ENCODE measurements at places on chromosomes 16 and 17.
A peak's percentile ranks its signal among the peaks of the same experiment; 100 is the strongest.

- no peak for DNase-seq
Measured at GRCh38 chr17:77597418-77598240, 360.9 kb upstream of the TNRC6C start.

DNA sequence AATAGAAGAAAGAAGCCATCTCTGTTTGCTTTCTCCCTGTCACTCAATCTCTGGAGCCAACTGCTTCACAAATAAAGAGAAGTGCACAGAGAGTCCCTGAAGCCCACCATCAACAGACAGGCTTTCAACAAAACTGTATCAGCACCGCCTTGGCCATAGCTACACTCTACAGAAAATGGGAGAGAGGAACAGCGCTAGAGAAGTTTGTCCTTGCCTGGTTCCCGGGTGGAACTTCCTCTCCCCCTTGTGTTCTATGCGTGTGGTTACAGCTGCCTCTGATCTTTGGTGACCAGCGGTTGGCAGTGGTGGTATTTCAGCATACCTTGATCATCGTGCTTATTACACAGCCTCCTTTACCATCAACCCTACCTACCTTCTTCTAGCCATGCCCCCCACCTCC lies 91.4 kb upstream of the CCL2 start:
- DNase-seq: no peak

DNA sequence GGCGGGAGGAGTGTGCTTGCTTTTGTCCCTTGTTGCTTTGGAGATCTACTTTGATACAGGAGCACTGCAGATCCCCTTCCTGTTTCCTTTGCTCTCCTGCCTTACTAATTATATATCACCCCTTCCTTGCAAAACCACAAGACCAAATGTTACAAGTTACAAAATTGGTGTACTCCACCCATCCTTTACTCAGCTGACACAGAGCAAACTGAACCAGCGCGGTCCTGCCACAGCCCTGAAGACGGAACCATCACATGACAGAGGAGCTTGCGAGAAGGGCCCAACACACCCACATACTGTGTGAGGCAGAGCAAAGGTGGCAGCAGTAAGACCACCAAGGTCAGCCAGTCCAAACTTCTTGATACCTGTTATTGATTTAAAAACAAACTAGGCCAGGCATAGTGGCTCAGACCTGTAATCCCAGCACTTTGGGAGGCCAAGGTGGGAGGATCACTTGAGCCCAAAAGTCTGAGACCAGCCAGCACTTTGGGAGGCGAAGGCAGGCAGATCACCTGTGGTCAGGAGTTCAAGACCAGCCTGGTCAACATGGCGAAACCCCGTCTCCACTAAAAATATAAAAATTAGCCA lies 33.2 kb downstream of the CYTH1 start:
- DNase-seq: peak; percentile 41

DNA sequence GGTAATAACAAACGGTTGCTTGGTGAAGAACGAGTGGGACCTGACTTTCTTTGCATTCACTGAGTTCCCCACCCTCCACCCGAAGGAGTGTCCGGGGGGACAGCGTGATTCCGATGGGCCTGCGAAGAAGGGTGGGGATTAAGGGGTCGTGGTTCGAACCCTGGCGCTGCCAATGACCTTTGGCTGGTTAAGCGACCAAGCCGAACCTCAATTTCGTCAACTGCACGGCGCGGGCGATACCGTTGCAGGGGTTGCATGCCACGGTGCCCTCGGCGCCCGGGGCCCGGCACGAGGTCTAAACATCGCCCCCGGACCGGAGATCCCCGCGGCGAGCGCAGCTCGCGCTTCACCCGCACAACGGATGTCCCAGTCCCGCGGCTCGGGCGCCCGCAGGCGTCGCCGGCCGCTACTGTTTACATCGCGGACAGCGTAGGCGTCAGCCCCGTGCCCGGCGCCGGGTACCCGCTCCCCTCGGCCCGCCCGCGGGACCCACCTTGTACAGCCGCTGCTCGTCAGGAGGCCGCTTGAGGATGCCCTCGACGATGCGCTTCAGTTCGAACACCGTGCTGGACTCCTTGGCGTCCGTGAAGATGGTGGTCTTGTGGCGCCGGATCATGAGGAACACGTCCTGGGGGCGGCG lies 460 bp downstream of the ELOB start:
- peak; percentile 41 for DNase-seq

- no peak for DNase-seq
Measured at GRCh38 chr16:27322858-27323780, 9.3 kb downstream of the IL4R start.

- DNase-seq: no peak
Measured at GRCh38 chr17:58272367-58273280, 8.1 kb downstream of the MPO start.

GRCh38 chr17:9446528-9446927 lies 129.1 kb downstream of the STX8 start:
- no peak for DNase-seq

DNA sequence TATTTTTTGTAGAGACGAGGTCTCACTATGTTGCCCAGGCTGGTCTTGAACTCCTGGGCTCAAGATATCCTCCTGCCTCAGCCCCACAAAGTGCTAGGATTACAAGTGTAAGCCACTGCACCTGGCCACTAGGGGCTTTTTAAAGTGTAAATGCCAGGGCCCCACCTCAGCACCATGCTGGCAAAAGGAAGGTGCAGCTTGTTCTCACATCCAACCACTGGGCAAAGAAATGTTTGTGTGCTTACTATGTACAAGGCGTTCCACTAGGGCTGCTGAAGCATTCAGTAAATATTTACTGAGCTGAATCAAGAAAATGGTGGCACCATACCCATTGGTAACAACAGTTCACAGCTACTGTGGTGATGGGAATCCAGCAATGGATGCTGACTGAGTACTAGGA lies 22.6 kb downstream of the COG1 start:
- no peak for DNase-seq

DNA sequence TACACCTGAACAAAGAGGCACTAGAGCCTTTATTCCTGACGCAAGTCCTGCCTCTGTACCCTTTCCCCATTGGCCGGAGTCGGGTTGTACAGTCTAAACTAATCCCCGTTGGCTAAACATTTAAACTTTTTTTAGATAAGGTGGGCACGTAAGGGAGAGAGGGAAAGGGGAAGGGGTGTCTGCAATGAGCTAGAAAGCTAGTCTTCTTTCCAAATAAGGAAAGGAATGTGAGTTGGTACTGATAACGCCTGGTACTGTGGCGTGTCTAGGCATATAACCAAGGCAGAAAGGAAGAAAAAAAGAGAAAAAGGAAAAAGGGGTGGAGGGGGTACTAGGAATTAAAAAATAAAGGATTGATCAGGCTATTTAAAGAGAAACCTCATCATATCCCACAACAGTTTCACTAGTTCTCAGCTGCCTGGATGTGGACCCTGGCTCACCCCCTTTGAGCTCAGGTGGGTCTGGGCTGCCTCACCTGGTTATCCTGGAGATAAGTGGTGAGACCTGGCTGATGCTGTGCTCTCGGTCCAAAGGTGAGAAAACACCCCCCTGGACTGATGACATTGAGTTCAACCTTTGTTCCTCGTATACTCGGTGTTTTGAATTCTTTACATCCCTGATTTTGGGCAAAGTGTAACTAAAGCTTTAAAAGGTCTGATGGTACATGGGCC lies 90.9 kb upstream of the EEF2KMT start:
- no peak for DNase-seq

GRCh38 chr17:27808628-27809027 lies 8.3 kb upstream of the NOS2 start:
- no peak for DNase-seq

DNA sequence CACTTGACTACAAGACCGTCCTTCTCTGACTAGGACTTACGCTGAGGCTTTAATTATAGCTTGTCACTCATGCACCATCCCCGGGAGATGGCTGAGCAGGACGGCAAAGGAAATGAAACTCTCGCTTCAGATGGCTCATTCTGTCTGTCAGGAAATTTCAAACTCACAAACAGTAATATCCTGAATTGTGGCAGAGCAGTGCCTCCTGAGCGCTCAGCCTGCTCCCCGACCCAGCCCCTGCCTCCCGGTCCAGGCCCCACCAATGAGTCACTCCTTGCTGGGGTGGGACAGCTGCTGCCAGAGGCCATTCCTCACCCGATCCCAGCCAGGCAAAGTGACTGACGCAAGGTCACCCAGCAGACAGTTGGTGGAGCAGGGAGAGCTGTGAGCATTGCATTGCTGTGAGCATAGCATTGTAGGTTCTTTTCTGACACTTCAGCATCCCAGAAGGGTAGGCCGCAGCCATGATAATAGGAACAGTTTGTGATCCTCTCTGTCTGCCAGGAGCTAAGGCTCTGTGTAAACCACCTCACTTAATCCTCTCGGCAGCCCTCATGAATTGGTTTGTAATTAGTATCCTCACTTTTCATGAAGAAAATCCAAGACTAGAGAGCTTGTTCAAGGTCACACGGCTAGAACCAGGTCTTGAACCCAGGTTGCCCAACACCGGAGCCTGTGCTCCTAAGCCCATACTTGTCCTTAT lies 20.9 kb downstream of the CCDC182 start:
- DNase-seq: no peak

DNA sequence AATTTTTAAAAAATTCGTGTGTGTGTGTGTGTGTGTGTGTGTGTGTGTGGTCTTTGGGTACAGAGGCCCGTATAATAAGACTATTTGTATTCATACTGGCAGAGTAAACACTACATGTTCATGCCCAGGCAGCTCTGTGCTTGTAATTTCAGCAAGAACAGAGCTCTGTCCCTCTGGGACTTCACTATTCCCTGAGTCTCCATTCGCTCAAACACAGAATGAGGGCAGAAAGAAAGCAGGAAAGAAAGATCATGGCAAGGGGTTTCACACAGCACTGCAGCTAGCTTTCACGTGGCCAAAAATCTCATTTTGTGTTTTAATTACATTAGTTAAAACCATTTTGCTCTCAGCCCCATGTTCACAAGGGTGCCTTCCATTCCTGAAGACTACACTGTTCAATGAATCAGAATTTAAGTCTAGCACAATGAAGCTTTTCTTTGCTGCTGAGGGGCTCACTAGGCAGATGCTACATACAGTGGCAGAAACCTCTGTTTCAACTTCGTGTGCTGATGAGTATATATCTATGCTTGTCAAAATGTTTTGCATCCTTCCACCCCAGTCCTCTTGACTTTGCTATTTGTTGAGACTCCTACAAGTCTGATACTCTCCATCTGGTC lies 198.4 kb upstream of the C17orf78 start:
- no peak for DNase-seq

DNA sequence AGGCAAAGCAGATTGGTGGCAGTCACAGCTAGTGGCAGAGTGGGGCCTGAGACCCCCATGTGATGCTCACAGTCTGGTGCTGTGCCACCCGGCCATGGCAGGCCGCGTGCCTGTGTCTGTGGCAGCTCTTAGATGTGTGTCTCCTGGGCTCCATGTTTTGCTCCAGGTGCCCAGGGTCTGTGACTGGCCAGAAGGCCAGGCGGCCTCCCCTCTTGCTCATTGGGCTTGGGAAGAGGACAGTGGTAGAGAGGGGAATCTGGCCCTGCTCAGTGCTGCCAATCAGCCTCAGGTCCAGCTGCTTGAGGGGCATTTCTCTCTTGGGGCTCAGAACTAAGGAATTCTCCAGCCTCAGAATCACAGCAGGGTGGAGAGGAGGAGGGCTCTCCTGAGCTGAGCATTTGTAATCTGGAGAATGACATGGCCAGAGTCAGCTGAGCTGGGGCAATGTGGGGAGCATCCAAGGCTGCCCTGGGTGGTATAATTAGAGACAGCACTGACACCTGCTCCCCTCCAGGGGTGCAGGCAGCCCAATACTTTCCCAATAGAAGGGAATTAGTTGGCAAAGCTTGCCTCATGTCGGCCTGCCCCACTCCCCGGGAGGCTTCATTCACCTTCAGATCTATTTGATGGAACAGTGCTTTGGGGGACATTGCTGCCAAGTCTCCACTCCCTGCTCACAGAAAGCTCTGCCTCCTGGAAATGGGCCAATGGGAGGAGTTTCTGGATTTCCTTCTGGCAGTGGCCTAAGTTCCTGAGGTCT lies 2.7 kb upstream of the LASP1NB start:
- no peak for DNase-seq

GRCh38 chr17:15947271-15947670 lies 2.3 kb downstream of the ADORA2B start:
- no peak for DNase-seq

DNA sequence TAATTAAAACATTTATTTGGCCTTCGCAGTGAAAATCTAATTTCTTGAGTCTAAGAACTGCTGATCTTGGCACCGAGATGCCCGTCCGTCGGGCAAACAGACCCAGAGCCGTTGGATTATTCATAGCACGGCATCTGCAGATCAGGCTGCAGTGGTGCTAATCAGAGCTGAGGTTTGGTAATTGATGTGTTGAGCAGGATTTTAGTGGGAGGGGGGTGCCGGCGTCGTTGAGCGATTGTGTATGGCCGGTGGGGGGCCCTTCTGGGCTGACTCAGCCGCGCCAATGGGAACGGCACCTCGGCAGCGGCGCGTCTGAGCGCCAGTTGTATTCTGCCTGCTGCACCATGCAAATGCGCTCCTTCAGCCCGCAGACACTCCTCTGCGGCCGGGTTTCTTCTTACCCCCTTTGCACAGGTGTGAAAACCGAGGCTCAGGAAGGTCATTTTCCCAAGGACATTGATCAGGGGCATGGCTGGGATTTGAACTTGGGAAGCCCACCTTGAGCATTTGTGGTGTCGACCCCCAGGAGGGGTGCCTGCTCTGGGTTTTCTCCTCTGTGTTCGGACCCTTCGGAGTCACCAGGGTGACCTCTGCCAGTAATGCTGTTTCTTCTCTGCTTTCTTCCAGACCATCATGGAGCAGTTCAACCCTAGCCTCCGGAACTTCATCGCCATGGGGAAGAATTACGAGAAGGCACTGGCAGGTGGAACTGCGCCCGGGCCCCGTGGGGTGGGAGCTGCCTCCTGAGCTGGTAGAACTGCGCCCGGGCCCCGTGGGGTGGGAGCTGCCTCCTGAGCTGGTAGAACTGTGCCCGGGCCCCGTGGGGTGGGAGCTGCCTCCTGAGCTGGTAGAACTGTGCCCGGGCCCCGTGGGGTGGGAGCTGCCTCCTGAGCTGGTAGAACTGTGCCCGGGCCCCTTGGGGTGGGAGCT lies 18.4 kb downstream of the BAIAP2 start:
- no peak for DNase-seq

DNA sequence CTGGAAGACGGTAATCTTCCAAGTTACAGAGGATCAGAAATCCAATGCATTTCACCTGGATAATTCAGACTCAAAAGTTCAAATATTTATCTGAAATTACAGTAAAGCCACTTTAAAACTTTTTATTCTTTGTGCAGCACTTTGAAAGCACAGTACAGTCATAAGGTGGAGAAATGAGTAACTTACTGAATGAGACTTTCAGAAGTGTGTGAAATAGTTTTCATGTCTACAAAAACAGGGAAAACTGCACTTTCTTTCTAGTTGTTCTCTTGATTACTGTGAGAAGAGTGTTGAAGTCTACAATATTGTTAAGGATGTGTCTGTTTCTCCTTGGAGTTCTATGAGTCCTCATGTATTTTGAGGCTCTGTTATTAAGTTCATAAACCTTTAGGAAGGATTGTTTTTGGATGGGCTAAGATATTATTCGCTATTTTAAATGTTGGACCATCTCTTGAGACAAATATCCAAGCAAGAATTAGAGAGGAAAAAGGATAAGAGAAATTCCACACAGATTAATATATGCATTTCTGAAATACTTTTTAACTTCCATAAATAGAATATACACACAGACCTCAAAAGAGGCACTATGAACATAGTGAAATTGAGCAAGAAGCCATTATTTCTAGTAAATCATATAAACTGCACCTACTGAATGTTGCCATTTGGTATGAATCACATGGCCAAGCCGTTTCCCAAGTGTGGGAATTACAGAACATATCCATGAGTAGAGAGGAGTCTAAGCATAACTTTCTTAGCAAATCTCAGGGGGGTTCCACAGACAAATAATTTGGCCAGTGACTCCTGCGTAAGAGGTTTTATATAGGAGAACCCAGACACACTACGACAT lies 83.6 kb upstream of the PLEKHM1 start:
- no peak for DNase-seq

- DNase-seq: no peak
Measured at GRCh38 chr17:74480290-74480689, 13.9 kb downstream of the CD300A start.

All from stimulated activated CD4-positive, alpha-beta T cell treated with anti-CD3 and anti-CD28 coated beads, Interleukin-12 subunit alpha, Interleukin-12 subunit beta, amount 100 ng/mL, for 4 hours (primary cell).